ENCODE measurements at places on chromosomes 16 and 17.

- no peak for DNase-seq
Measured at GRCh38 chr17:58513267-58513964, 1.0 kb downstream of the MTMR4 start.

DNA sequence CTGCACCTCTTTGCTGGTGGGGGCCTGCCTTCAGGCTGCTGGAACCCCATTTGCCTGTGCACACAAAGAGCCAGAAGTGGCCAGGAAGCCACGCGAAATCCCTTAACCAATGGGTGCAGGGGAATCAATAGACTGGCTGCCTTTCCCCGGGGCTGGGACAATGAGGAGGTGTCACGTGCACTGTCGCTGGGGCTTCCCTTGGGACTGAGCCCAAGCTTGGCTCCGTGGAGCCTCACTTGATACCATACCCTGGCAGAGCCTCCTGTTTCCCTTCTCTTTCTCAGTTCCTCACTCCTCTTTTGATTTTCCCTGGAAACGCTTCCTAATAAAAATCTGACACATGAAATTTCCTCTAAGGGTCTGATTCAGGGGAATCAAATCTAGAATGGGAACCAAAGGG is 38.8 kb upstream of the C16orf82 start:
- DNase-seq = no peak

DNA sequence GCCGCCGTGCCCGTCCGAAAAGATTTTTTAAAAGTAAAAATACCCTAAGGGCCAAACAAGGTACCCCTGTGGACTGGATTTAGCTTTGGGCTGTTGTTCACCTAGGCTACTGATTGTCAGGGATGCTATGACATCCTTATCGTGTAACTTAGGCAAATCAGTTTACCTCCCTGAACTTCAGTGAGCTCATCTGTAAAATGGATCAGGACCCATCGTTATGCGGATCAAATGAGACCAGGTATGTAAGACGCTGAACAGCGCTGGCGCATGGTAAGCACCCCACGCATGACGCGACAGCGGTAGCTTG is 658 bp upstream of the ZNF771 start:
- DNase-seq = no peak

DNA sequence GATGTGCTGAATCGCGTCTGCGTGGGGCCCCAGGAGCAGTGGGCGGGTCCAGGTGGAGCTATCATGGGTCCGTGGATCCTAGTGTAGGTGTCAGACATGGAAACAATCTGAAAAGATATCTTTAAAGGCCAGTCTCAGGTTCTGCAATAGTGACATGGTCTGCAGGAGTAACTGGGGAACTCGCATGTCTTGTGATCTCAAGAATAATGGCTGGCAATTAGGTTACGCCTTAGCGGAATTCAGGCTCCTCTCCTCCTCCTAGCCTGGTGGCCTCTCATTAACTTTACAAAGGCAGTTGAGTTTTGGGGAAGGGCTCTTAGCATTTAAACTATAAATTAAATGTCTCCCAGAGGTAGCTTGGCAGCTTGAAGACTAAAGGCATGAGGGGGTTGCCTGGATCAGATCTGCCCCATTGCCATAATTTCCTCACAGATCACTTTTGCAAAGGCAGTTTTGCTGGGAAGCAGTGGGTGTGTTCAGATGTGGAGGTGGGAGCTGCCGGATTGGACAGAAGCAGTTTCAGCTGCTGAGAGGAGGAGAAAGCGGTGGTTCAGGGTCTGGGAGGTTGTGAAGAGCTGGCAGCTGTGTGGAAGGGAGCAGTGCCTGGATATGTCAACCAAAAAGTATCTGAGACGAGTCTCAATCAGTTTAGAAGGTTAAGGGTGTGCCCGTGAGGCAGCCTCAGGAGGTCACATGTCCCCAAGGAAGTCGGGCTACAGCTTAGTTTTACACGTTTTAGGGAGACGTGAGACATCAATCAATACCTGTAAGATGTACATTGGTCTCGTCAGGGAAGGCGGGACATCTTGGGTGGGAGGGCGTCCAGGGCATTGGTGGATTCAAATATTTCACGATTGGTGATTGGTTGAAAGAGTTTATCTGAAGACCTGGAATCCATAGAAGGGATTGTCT is 2.7 kb downstream of the TBCD start:
- no peak for DNase-seq

- DNase-seq = no peak
Measured at GRCh38 chr17:12642034-12642433, 23.7 kb upstream of the MYOCD start.

GRCh38 chr17:81302861-81303333 is 7.8 kb upstream of the SLC38A10 start:
- no peak for DNase-seq

DNA sequence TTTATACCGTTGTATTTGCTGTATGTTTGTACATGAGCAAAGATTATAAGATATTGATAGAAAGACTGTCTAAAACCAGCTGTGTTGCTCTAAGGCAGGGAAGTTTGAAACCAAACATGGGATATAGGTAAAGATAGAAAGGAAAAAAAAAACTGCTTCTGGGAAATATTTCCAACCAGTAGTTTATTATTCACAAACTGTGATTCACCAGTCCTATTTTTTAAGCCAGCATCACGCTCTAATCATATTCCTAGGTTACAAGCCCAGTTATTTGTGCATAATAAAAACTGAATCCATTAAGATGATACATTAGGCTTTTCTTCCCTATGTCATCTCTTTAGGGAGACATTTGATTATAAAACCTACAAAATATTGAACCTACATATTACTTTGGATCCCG is 4.0 kb downstream of the ERN1 start:
- DNase-seq = no peak

DNA sequence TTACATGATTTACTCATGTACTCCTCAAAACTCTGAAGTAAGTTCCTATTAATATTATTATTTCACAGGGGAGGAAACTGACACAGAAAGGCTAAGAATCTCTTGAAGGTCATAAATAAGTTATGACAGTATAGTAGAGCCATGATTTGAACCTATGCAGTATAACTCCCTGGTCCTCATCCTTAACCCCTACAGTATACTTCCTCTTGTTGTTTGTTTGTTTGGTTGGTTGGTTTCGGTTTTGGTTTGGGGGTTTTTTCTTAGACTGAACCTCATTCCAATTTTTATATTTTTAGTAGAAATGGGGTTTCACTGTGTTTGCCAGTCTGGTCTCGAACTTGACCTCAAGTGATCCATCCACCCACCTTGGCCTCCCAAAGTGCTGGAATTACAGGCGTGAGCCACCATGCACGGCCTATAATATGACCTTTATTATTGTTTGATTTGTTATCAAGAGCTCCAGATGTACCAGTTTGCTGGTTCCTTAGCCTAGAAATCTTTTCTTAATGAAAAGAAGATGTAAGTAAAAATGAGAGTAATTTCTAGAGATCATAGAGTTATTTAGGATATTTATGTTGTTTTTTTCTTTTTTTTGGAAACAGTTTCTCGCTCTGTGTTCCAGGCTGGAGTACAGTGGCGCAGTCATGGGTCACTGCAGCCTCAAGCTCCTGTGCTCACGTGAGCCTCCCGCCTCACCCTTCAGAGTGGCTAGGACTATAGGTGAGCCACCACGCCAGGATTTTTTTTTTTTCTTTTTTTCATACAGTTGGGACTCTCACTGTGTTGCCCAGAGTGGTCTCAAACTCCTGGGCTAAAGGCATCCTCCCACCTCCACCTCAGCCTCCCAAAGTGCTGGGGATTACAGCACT is 4.8 kb downstream of the PRR11 start:
- DNase-seq = no peak

DNA sequence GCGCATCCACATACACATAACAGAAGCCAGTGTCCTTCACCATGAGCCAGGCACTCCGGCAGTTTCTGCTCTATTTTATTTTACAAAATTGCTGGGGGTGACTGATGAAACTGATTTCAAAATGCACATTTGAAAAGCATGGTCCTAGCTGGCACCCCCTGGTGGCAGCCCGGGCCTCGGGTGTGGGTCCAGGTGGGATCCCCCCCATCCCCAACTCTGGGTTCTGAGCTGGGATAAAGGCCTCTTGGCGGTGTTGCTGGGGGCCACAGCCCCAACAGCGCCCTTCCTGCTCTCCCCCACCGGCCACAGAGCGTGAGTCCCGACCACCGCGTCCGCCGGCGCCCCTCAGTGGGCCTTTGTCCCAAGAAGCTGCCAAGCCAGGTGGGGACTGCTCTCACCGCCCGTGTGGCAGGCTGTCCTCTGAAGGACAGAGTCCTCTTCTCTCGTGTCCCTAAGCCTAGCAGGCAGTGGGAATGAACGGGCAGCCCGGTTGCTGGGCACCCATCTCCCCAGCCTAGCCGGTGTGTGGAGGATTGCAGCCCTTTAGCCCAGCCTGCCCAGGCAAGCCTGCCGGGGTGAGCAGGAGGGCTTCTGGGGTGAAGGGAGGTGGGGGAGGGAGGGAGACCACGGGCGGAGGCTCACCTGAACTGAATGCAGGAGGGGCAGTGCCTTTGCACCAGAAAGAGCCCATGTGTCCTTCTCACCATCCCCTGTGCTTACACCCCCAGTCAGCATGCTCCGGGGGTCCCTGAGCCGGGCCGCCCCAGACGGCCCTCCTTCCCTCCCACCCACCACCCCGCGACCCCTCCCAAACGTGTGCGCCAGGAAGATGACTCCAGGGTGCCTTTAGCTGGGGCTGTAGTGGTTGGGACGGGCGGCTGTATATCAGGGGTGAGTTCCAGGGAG is 898 bp downstream of the SNAI3 start:
- DNase-seq = no peak

- DNase-seq = no peak
Measured at GRCh38 chr17:40558890-40559563, 6.2 kb downstream of the CCR7 start.

DNA sequence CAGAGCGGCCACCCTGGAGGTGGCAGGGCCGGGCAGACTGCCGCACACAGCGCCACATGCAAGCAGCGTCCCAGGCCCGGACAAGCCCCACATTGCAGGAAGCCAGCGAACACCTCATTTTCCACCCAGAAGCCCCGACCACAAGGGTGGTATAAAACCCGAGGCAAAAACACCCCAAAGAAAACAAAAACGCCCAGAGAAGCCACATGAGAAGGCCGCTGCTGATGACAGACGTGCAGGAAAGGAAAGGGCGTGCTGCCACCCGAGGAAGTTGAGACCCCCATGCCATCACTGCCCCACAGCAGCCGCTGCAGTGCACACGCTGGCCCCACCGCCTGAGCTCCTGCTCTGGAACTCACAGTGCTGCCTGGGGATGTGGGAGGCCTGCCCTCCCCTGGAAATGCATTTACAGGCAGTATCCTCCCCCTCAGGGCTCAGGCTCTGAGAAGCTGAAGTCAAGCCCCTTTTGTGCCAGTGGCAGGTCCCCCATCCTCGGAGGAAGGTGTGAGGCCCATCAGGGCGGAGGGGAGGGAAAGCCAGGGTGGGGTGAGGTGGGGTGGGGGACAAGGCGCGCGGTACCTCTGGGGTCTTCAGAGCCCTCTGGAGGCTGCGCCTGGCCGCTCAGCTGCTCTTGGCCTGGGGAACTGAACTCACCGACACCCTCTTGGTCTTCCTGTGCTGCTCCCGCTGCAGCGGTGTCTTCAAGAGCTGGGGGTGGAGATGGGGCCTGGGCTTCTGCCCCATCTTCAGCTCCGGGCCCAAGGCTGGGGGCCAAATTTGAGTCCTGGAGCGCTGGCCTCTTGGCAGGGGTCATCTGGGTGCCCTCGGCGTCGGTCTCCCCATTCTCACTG is 62.0 kb downstream of the IL21R start:
- DNase-seq = no peak

- no peak for DNase-seq
Measured at GRCh38 chr16:54538276-54538675, 251.7 kb upstream of the IRX3 start.

GRCh38 chr17:34243364-34244320 is 11.4 kb upstream of the CCL2 start:
- no peak for DNase-seq

DNA sequence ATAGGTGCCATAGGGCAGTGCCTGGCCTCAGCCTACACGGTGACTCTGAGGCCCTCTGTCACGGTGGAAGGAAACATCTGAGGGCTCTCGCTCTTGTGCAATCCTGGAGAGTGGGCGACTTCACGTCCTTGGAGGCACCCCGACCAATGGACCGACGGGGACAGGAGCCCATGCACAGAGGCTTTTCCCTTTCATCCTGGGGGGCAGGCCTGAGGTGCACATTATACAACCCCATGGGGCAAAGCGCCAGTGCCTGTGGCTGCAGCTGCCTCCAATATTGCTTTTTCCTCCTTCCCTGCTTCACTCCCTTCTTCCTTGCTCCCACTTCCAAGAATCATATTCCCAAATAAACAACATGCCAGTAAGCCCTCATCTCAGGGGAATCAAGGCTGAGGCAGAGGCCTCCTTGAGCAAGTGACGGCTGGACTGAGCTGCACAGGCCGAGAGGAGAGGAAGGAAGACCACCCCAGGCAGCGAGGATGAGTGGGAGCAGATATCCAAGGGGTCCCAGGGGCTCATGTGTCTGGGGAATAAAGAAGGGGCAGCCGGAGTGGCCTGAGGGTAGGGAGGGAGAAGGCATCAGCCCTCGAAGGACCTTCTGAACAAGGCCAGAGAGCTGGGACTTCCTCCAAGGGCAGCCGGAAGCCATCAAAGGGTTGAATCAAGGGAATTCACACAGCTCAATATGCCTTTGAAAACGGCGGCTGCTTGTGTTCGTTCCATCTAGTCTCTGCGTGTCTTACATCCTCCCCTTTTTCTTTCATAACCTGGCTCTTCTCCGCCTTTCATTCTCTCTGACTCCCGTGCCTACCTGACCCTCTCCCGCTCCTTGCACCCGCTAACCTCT is 42.6 kb upstream of the RPL38 start:
- no peak for DNase-seq

DNA sequence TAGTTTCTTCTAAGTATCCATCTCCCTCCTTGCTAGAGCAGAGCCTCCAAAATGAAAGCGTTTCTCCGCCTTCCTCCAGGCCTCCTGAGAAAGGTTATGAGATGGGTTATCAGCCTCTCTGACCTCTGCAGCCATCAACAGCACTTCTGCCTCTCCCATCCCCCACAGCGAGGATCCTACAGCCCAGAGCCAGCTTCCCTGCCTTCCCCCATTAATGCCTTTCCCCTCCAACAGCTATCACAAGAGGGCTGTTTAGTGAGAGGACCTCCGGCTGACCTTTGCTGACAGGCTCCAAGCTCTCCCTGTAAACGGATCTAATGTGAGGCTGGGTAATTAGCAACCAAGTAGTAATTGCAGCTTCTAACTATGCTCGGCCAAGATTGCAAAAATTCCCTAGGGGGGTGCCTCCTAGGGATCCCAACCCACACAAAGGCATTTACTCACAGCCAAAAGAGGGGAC is 55.8 kb downstream of the ZFHX3 start:
- DNase-seq = no peak

DNA sequence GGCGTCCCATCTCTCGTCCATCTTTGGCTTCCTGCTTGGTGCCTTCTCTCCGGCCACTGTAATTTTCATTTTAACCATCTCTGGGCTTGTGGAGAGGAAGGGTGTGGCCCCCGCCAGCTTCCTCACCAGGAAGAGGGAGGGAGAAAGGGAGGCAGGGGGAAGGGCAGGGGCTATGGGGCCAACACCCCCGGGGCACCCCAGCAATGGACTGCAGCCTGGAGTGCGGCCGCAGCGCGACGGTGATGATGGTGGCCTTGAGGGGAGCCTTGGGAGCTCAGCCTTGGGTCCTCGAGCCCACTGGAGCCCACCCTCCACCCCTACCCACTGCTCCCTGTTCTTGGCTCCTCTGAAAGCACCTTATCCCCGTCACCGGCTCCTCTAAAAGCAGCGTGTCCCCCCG is 9.5 kb downstream of the METRNL start:
- DNase-seq = no peak

Data from activated CD4-positive, alpha-beta T cell treated with anti-CD3 and anti-CD28 coated beads for 24 hours (primary cell).